T-cell (primary cell): ENCODE measurements at places on chromosomes 16 and 17.
A peak's percentile ranks its signal among the peaks of the same experiment; 100 is the strongest.

GRCh38 chr16:17372386-17372785, 98.4 kb downstream of the XYLT1 start:
- H3K36me3 ChIP-seq = no peaks in the 10 kb centered on the region
- DNase-seq = no peak
- no peak overlapping the region for H3K27ac ChIP-seq
- H3K27me3 ChIP-seq = no peaks in the 10 kb centered on the region
- H3K4me3 ChIP-seq = no peak overlapping the region

GRCh38 chr17:80586846-80587228, 42.2 kb downstream of the RPTOR start:
- H3K27me3 ChIP-seq = no peaks in the 10 kb centered on the region
- H3K27ac ChIP-seq = no peak overlapping the region
- no peak overlapping the region for H3K4me3 ChIP-seq
- H3K4me1 ChIP-seq = peaks cover 16% of the 10 kb centered on the region
- H3K36me3 ChIP-seq = peaks cover 4% of the 10 kb centered on the region

GRCh38 chr16:17348042-17348783, 122.5 kb downstream of the XYLT1 start:
- H3K27ac ChIP-seq = peak overlapping the region; percentile 61
- H3K36me3 ChIP-seq = no peaks in the 10 kb centered on the region
- DNase-seq = no peak
- H3K27me3 ChIP-seq = no peaks in the 10 kb centered on the region
- H3K4me1 ChIP-seq = peaks cover 62% of the 10 kb centered on the region
- H3K4me3 ChIP-seq = no peak overlapping the region

GRCh38 chr17:17361867-17362539, 58.8 kb downstream of the NT5M start:
- H3K4me3 ChIP-seq = no peak overlapping the region
- no peak overlapping the region for H3K27ac ChIP-seq
- DNase-seq = no peak
- no peaks in the 10 kb centered on the region for H3K4me1 ChIP-seq
- H3K36me3 ChIP-seq = no peaks in the 10 kb centered on the region

- H3K4me1 ChIP-seq = peaks cover 9% of the 10 kb centered on the region
- H3K36me3 ChIP-seq = no peaks in the 10 kb centered on the region
- no peaks in the 10 kb centered on the region for H3K27me3 ChIP-seq
- no peak overlapping the region for H3K27ac ChIP-seq
- no peak for DNase-seq
- no peak overlapping the region for H3K4me3 ChIP-seq
Observed at GRCh38 chr17:2406903-2407790, 6.3 kb upstream of the MNT start.

DNA sequence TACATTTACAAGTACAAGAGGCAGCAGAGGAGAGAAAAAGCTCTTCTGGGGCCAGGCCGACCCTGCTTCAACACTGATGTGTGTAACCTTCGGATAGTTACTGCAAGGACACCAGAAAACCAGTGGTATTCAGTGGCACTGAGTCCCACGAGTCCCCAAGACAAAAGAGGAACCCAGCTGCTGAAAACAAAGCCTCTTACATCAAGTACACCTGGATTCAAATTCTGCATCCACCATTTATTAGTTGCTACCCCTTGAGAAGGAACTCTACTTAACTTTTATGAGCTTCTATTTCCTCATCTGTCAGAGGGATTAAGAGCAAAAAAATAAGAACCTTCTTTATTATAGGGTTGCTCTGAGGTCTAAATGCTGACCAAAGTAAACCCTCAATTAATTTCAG, 2.6 kb downstream of the EARS2 start:
- H3K27ac ChIP-seq = no peak overlapping the region
- no peak for DNase-seq
- peaks cover 14% of the 10 kb centered on the region for H3K36me3 ChIP-seq
- H3K4me3 ChIP-seq = no peak overlapping the region
- peaks cover 9% of the 10 kb centered on the region for H3K4me1 ChIP-seq

GRCh38 chr17:1122533-1123392, 57.0 kb downstream of the ABR start:
- peak; percentile 68 for DNase-seq
- no peaks in the 10 kb centered on the region for H3K36me3 ChIP-seq
- no peak overlapping the region for H3K27ac ChIP-seq

- no peaks in the 10 kb centered on the region for H3K27me3 ChIP-seq
- no peaks in the 10 kb centered on the region for H3K4me1 ChIP-seq
- no peak overlapping the region for H3K4me3 ChIP-seq
- no peaks in the 10 kb centered on the region for H3K36me3 ChIP-seq
Observed at GRCh38 chr16:80824623-80825364, 20.4 kb upstream of the CDYL2 start.

DNA sequence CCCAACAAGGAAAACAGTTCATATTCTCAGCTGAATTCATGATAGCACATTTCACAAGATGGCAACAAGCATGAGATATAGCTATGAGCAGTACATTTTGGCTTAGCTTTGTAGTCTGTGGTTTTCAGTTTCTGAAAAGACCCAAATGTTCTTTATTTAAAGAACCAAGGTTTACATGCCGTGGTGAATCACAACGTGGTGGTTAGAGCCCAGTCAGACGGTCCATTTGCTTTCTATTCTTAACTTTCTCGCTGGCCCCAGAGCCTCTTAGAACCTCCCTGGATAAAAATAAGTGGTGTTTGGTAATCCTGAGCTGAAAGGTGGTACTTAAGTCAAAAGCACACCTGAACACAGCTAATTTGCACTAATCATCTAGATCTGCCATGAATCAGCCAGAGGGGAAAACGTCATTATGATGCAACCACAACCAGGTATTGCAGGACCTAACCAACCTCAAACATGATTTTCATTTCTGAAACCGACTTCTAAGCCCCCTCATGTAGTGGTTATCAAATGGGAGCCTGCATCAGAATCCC, 18.6 kb upstream of the HAPSTR1 start:
- no peak for DNase-seq
- no peaks in the 10 kb centered on the region for H3K36me3 ChIP-seq

DNA sequence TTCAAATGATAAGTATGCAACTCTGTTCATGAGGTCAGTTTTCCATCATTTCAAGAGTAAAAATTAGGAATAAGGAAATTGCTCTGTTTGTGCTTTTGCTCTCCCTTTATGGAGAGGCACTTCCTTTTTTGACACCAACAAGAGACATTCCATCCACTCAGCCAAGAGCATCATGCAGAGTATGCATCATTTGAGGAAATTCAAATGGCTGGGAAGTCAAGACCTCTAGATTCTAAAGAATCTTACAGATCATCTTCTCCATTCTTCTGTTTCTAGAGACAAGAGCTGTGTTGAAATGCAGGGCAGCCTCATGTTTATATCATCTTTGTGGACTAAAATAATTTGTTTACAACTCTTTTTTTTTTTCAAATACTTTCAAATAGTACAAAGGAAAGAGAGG, 669.4 kb downstream of the CDH11 start:
- H3K27ac ChIP-seq = no peak overlapping the region
- no peaks in the 10 kb centered on the region for H3K36me3 ChIP-seq
- no peaks in the 10 kb centered on the region for H3K27me3 ChIP-seq
- no peaks in the 10 kb centered on the region for H3K4me1 ChIP-seq

DNA sequence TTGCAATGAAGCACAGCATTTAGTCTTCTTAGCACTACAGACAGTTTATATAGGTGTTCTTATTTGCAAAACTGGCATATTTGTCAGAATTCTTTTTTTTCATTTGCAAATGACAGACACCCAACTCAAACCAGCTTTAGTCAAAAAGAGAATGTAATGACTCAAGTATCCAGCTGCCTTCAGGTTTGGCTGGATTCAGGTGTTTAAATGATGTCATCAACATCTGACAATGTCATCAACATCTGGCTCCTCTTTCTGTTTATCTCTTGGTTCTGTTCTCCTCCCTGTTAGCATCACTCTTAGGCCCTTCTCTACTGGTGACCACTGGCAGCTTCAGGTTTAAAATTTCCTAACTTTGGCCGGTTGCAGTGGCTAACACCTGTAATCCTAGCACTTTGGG, 18.9 kb downstream of the TMC5 start:
- H3K4me3 ChIP-seq = no peak overlapping the region
- no peaks in the 10 kb centered on the region for H3K36me3 ChIP-seq
- H3K27ac ChIP-seq = no peak overlapping the region
- H3K4me1 ChIP-seq = no peaks in the 10 kb centered on the region
- no peaks in the 10 kb centered on the region for H3K27me3 ChIP-seq

GRCh38 chr16:66508248-66508913, 41.5 kb downstream of the TK2 start:
- H3K36me3 ChIP-seq = no peaks in the 10 kb centered on the region
- H3K27me3 ChIP-seq = no peaks in the 10 kb centered on the region
- DNase-seq = peak; percentile 3
- no peaks in the 10 kb centered on the region for H3K4me1 ChIP-seq
- no peak overlapping the region for H3K4me3 ChIP-seq

DNA sequence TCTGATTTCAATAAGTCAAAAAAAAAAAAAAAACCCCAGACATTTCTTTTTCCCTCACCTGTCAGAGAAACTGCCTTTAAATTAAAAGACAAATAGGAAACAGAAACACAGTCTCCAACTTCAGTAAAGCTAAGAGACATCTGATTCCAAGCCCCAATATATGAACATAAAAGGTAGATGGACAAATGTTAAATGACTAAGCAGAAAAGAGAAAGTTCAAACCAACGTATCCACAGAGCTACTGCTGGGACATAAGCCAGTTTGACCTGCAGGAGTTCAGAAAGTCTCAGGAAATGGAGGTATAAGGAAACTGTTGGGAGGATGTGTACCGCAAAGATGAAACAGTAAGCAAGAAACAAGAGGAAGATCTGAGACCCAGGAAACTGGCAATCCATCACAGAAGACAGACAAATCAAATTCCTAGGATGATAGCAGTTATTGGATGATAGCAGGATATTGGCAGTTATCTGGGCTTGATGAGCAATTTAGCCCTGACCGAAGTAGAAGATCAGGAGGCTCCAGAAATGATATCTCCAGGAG, 135.0 kb downstream of the BRIP1 start:
- no peak overlapping the region for H3K4me3 ChIP-seq
- H3K36me3 ChIP-seq = no peaks in the 10 kb centered on the region
- no peaks in the 10 kb centered on the region for H3K27me3 ChIP-seq
- no peak overlapping the region for H3K27ac ChIP-seq

DNA sequence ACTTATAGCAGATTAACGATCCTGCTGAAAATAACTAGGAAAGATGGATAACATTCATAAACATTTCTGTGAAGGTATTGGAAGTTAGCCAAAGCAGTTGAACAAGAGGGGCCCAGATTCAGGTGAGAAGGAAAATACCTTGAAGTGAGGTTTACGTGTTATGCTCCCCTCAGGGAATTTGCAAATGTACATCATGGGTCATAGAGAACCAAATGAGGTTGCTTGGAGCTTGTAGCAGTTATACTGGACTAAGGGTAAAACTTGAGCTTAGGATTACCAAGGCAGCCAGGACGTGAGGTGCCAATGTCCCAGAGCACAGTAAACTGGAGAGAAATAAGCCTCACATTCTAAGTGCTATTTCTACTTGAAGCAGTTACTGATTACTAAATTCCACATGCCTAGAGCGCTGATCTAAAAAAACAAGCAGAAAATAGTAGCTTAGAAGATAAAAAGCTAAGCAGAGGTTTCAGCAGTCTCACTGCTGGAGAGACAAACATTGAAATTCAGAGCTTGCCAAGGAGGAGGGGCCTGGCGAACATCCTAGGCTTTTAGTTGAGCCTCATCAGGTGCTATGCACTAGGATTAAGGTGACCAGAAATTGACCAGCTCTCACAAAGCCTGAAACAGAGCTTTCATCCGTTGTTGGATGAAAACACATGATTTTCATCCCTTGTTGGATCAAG, 136.7 kb upstream of the FAM20A start:
- H3K27ac ChIP-seq = no peak overlapping the region
- no peaks in the 10 kb centered on the region for H3K36me3 ChIP-seq
- DNase-seq = no peak
- no peaks in the 10 kb centered on the region for H3K4me1 ChIP-seq

GRCh38 chr16:84876873-84877606, 57.3 kb downstream of the CRISPLD2 start:
- no peak overlapping the region for H3K4me3 ChIP-seq
- H3K27me3 ChIP-seq = no peaks in the 10 kb centered on the region
- H3K27ac ChIP-seq = no peak overlapping the region
- no peak for DNase-seq
- H3K4me1 ChIP-seq = no peaks in the 10 kb centered on the region
- no peaks in the 10 kb centered on the region for H3K36me3 ChIP-seq

GRCh38 chr17:13395346-13395745, 206.4 kb downstream of the HS3ST3A1 start:
- H3K27me3 ChIP-seq = peaks cover 3% of the 10 kb centered on the region
- no peak overlapping the region for H3K4me3 ChIP-seq
- DNase-seq = no peak
- H3K36me3 ChIP-seq = no peaks in the 10 kb centered on the region
- H3K27ac ChIP-seq = no peak overlapping the region

DNA sequence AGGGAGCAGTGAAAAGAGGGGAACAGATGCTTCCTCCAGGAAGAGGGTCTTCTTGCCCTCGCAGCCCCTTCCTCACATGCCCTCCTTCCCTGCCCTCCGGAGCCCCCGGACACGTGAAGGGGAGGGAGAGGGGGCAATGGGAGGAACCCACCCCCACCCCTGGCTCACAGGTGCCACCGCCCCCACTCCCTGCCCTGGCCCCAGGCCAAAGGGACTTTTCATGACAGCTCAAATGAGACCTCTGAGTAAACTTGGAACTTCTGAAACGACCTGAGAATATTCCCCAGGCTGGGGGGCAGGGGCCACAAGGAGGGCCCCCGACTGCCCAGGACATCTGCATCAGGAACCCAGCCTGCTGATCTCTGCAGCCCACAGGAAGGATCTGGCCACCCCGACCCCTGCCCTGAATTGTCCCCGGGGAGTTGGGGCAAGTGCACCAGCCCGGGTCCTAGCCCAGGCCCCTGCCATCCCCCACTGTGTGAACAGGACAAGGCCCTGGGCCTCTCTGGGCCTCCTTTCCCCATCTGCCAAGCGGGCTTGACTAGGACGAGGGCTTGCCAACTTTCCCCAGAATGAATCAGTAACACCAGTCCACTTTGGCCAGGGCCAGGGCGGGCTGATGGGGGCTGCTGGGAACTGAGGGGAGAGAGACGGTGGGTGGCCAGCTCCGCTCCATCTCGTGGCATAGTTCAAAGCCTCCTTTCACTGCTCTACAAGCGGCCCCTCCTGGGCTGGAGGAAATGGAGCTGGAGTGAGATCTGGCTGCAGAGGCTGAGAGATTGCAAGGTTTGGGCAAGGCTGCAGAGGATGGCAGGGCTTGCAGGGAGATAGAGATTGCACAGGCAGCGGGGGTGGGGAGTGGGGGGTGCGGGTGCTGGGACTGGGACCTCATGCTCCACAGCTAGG, 3.8 kb downstream of the IL21R start:
- H3K4me1 ChIP-seq = peaks cover 81% of the 10 kb centered on the region
- peak overlapping the region; percentile 73 for H3K27ac ChIP-seq
- no peaks in the 10 kb centered on the region for H3K27me3 ChIP-seq

- DNase-seq = no peak
- no peaks in the 10 kb centered on the region for H3K36me3 ChIP-seq
- H3K27ac ChIP-seq = no peak overlapping the region
- no peaks in the 10 kb centered on the region for H3K27me3 ChIP-seq
- peaks cover 7% of the 10 kb centered on the region for H3K4me1 ChIP-seq
- no peak overlapping the region for H3K4me3 ChIP-seq
Observed at GRCh38 chr17:850851-851763, 69.0 kb downstream of the MRM3 start.
